NCI-H1436 treated with DMSO at 0.1 percent for 48 hours (cell line): ENCODE measurements at places on chromosomes 2 and 18.

DNA sequence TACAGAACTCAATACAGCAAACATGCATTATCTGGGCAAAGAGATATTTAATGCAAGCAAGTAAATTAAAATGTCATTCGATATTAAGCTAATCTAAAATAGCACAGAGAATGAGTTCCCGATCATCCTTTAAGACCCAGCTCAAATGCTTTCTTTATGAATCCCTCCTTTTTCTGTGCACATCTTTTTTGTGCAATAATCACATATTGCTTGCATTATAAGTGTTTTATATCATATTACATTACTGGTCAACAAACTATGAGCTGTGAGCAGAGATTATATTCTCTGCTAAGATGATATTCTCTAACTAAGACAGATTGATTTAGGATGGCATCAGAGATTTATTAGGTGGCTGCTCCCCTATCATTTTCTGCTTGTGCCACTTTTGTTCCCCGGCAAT is 146.1 kb downstream of the ERBB4 start:
- no peak for DNase-seq

- DNase-seq: peak; percentile 74
Observed at GRCh38 chr2:2564300-2565078, 233.4 kb upstream of the MYT1L start.

DNA sequence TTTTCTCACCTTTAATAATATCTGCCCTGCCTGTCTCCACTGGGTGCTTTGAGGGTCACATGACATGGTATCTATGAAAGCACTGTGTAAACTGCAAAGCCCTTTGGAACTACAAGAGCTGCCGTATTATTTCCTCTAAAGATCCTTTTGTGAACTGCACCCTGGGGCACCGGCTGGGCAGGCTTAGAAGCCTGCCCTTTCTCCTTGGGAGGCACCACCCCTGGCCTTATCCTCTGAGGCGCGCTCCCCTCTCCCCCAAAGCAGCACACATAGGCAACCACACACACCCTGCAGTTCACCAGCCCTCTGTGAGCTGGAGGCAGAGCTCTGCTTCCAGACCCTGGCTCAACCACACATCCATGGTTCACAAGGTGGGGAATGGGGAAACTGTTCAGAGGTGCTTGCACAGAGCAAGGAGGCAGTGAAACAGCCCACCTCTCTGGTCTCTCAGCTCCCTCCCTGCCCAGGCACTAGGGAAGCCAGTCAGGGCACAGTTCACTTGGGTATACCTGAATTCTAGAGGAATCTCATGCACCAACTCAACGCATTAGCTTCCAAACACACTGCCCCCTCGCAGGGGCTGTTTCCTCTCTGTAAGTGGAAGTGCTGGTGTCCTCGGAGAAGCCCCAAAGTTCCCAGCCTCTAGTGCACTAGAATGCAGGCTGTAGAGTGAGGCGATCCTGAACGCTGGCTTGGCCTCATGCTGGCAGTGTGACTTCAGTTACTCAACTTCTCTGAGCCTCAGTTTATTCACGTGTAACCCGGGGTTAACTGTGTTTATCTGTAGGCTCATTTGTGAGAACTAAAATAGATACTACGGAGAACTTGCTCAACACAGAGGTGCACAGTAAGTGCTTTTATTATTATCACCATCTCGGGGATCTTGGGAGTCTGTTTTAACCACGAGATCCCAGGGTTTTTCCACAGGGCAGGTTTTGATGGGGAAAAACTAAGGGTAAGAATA is 11.0 kb downstream of the SIGLEC15 start:
- DNase-seq: no peak

GRCh38 chr2:226354434-226354833 is 445.2 kb downstream of the IRS1 start:
- DNase-seq: no peak

DNA sequence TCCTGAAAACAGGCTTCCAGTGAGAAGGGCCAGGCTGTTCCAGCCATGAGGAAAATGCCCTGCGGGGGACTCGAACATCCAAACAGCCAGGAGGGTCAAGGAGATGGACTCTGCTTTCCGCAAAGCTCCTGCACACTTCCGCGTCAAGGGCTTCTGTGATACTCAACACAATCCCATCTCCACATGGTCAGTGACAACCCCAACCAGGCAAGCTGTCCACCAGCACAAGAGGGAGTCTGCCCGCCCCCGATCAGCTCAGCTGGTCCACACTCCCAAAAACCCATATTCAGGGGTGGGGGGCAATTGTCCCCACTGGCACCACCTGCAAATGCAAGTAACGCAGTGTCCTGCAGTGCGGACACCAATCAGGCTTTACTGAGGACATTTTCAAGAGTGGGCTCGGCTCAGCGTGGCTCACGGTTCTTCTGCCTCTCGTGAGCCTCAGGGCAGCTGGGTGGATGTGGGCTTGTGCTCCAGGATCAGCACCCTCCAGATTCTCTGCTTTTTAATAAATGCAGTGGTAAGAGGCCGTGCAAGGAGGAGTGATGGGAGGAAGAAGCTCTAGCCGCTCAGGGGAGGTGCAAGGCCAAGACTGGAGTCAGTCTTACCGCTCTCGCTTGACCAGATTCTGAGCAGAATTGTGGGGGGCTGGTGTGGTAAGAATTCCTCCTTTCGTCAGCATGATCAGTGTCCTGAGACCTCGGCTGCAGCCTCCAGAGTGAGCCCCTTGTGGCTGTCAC is 19.5 kb upstream of the CIDEA start:
- no peak for DNase-seq

GRCh38 chr18:3458378-3458777 is 8.4 kb downstream of the TGIF1 start:
- no peak for DNase-seq

- DNase-seq: no peak
Observed at GRCh38 chr18:65924904-65925303, 174.1 kb downstream of the CDH7 start.

GRCh38 chr18:21303445-21303844 is 61.4 kb downstream of the GREB1L start:
- DNase-seq: no peak

GRCh38 chr2:40554665-40555294 is 102.9 kb upstream of the SLC8A1 start:
- peak; percentile 57 for DNase-seq

- no peak for DNase-seq
Observed at GRCh38 chr2:11344956-11345677, 681 bp upstream of the ROCK2 start.

GRCh38 chr18:35324926-35325655 is 19.1 kb downstream of the ZNF24 start:
- no peak for DNase-seq

GRCh38 chr2:107111623-107112022 is 225.7 kb upstream of the ST6GAL2 start:
- no peak for DNase-seq

- no peak for DNase-seq
Observed at GRCh38 chr2:169980643-169981042, 153.4 kb downstream of the UBR3 start.

DNA sequence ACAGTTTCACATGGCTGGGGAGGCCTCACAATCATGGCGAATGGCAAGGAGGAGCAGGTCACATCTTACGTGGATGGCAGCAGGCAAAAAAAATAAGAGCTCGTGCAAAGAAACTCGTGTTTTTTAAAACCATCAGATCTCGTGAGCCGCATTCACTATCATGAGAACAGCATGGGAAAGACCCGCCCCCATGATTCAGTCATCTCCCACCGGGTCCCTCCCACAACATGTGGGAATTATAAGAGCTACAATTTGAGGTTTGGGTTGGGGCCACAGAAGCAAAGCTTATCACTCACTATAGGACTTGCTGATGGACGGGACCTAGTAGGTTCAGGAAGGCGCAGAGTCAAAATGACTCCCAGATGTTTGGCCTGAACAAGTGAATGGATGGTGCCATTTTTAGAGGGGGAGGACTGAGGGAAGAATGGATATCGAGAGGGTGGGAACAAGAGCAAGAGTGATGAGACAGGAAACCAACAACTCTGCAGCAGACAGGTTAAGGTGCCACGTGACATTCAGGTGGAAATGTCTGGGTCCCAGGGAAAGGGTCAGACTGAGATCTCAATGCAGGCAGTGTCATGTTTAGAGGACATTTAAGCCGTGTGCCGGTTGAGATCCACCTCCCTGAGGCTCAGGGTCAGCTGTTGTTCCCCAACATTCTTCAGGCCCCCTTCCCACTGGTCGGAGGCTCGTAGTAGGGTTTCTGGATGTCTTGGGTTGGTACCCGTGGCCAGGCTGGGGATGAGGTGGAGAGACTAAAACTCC is 85.7 kb downstream of the MYCN start:
- no peak for DNase-seq

GRCh38 chr2:103265521-103265920 is 503.7 kb downstream of the TMEM182 start:
- no peak for DNase-seq

DNA sequence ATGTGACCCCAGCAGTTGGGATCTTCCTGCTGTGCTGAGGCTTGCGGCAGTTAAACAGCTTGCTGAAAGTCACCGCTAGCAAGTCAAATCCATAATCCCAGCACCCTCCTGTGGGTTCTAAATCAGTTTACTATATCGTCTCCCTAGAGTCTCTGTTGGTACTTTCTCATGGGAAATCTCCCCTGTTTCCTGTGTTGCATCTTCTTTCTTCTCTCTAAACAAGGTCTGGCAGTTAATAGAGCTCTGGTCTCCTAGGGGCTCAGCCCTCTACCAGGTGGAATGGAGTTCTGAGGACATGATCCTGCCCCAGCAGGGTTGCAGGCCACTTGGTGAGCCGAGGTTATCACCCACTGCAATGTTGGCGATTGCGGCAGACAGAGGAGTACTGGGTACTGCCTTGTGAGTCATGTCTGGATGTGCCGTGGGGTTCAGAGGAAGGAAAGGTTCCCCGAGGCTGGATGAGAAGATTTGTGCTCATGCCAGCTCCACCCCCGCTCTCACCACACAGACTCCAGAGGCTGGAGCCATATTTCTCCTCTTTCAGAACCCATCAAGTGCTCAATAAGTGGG is 59.4 kb upstream of the SIX2 start:
- no peak for DNase-seq

DNA sequence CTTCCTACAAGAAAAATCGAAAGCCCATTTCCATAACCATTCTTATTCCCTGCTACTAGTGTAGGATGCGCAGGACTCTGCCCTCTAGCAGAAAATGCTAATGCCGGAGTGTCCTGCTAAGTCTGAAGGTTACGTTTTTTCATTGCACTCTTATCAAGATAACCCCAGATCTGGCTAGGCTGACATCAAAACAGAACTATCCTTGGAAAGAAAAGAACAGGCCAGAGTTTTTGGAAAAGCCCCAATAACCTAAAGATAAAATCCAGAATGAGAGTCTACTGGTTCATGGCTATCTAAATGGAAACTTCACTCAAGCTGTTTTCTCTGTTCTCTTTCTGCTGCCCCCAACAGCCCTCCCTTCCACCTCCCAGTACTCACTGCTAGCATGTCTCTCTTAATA is 913 bp downstream of the RNF152 start:
- DNase-seq: no peak

DNA sequence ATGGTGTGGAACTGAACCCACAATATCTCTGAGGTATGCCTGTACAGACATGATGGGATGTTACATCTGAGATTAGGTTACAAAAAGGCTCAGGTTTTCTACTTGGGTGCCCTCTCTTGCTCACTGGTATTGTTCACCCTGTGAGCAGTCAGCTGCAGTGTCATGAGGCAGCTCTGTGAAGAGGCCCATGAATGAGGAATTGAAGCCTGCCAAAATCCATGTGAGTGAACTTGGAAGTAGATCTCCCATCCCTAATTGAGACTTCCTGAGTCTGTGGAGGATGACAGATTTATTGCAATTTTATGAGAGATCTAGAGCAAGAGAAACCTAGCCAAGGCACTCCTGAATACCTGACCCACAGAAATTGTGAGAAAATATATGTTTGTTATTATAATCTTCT is 404.9 kb upstream of the ZEB2 start:
- DNase-seq: no peak

DNA sequence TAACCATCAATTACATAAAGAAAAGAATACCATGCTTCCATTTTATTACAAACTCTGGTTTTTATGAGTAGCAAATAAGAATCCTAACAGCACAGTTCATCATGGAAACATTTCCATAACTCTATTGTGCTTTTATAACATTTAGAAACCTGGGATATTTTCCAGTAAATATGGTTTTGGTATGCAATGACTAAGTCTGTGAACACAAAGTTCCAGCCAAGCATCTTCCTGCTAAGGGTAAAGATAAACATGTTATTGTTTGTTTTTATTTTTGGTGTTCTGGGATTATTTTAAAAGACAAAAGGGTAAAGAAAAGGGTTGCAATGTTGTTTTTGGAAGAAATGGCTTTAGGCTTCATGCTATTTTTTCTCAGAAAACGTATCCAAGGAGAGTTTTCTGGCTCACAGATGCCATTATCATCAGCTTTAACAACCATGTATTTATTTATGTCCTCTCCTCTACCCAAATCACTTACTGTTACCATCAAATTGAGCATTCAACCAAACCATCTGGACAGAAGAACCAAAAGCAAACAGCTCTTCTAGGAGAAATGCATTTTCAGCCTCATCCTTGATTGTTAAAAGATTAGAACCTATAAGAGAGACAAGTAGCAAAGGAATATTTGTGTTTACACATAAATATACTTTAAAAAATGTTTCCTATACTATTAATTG is 116.0 kb downstream of the PLA2R1 start:
- DNase-seq: peak; percentile 34

DNA sequence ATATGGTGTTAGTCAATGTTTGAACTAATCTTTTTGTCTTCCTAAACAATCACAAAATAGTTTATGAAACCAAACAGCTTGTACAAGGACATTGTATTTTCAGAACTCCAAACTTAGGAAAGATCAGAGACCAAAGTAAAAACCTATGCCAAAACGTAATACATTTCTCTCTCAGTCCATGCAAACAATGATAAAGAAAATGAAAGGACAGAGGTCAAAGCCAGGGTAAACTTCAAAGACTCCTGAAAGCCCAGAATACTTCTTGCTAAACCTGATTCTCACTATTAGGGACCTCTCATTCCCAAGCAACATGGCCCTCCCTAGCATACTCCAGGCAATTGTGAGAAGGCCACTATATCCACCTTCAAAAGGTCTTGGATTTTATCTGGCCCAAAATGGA is 105.1 kb upstream of the GALNT5 start:
- no peak for DNase-seq

- DNase-seq: no peak
Observed at GRCh38 chr2:210859314-210859713, 302.9 kb downstream of the CPS1 start.

- no peak for DNase-seq
Observed at GRCh38 chr18:10724666-10725065, 198.8 kb downstream of the NAPG start.

GRCh38 chr2:10795508-10796046 is 17.0 kb downstream of the PDIA6 start:
- no peak for DNase-seq

DNA sequence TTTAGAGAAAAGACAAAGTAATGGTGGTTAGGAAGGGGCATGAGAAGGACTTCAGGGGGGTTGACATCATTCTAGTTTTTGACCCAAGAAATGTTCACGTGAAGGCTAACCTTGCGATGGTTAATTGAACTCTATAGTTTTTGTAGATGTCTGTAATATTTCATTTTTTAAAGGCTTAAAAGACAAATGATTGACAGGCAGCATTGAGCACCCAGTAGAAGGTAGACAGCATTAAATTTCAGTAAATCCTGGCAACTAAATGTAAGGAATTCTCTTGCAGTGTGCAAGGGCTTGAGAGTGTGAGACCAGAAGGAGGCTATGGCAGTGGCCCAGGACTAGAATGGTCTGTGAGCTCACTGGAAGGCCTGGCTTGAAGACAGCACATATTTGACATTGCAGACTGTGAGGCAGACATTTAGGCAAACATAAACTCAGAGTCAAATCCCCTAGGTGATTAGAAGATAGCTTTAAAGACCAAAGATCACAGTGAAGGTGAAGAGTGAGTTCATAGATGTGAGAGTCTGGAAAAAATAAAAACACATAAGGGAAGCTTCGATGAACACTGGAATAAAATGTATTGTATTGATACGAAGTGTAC is 100.1 kb upstream of the MAP4K4 start:
- no peak for DNase-seq
